ENCODE measurements at places on chromosomes 1 and 21. TPM values are rescaled to one million over a fixed set of nuclear protein-coding genes. Genes with fewer than 3 reads are reported as not detected.

KRTAP21-2 gene
- not detected for total RNA-seq

DNA sequence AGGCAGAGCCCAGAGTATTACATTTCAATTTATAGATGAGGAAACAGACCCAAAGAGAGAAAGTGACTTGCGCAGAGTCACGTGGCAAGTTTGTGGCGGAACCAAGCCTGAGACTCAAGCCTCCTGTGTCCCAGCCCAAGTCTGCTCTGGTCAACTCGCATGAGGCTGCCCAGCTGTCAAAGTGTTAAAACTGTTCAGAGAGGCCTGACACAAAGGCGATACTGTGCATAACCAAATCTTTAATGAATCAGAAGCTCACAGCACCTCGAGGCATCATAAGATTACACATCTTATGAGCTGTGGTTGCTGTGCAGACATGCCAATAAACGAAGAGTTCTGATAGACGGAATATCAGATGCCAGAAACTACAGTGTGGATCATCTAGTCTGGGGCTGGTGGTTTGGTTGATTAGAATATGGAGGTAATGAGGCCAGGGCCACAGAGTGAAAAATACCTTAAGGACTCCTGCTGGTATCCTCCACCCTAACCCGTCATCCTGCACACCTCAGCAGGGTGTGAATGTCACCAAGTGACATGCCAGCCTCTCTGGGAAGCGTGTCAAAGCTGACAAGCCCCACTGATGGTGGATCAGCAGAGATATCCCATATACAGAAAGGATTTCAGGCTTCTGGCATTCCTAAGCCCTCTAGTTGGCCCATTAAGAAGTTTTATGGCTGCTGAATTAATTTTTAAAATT is 42.2 kb downstream of the TNNT2 start:
- no peaks in the 10 kb centered on the region for H3K27me3 ChIP-seq
- no peaks in the 10 kb centered on the region for H3K36me3 ChIP-seq
- no peak overlapping the region for H3K27ac ChIP-seq
- H3K4me1 ChIP-seq = no peaks in the 10 kb centered on the region

VANGL2 gene
- total RNA-seq = 57.7 TPM

DNA sequence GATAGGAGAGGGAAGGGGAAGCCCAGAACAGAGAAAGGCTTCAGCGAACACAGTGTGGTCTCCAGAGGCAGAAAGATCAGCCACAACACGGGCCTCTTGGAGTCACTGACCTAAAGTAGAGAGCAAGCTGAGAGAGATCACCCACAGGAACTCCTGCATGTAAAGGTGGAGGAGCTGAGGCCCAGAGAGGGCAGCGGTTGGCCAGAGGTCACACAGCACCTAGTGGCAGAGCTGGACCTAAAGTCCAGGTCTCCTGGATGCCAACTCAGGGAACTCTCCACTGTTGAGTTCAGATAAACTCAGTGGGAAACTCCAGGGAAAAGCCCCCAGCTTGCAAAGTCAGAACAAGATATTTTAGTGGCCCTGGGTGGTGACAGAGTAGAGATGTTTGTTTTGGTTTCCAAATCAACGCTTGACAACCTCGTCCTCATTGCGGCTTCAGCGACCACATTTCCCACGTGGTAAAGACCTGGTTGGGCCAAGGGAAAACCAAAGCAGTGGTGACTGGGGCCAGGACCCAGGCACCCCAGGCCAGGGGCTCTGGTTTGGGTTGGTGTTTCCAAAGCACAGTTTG is 4.6 kb downstream of the IFFO2 start:
- peaks cover 6% of the 10 kb centered on the region for H3K4me1 ChIP-seq
- H3K4me3 ChIP-seq = no peak overlapping the region
- no peaks in the 10 kb centered on the region for H3K27me3 ChIP-seq
- no peak for DNase-seq
- no peaks in the 10 kb centered on the region for H3K36me3 ChIP-seq

- no peak for DNase-seq
- no peak overlapping the region for H3K4me3 ChIP-seq
- no peaks in the 10 kb centered on the region for H3K36me3 ChIP-seq
Observed at GRCh38 chr1:168442931-168443330, 100.9 kb downstream of the XCL2 start.

FHAD1 gene
- 1.9 TPM for total RNA-seq

GRCh38 chr1:167083871-167084270 is 6.3 kb downstream of the GPA33 start:
- H3K27ac ChIP-seq = no peak overlapping the region
- no peaks in the 10 kb centered on the region for H3K36me3 ChIP-seq
- H3K4me3 ChIP-seq = no peak overlapping the region
- no peaks in the 10 kb centered on the region for H3K4me1 ChIP-seq
- no peaks in the 10 kb centered on the region for H3K27me3 ChIP-seq

- no peak overlapping the region for H3K27ac ChIP-seq
- no peak for DNase-seq
- no peak overlapping the region for H3K4me3 ChIP-seq
- no peaks in the 10 kb centered on the region for H3K4me1 ChIP-seq
- no peaks in the 10 kb centered on the region for H3K36me3 ChIP-seq
Observed at GRCh38 chr1:87950369-87950768, 621.7 kb downstream of the LMO4 start.

DNA sequence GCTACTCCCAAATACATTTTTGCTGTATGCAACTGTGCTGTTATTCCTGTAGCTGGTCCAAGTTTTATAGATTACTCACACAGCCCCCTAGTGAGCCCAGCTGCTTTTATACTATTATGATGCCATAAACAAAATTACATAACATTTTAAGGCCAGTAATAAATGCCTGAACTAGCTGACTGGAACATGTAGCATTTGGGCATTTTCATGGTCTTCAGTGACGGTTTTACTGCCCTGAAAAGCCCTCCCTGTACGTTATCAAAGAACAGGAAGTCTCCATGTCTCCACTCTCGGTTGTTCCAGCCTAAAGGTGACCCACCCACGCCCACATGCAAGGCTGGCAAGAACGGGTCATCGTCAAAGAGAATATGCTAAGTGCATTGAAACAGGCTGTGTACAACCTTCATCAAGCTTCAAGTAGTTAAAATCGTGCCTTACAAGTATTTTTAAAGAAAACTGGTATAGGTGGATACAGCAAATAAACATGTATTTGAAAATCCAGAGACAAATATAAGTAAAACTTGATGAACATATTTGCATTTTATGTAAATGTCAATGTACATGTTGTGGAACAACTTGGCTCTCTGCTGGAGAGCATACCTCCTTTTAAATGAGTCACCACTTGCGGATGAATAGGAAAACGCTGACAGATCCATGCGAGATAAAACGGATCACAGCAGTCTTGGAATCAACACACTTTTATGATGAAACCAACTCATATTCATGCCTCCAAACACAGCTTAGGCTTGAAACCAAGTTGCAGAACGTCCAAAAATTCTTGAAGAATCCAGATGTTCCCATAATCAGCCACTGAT is 520.5 kb downstream of the SMYD3 start:
- no peak overlapping the region for H3K4me3 ChIP-seq
- 0 out of 2 replicates have a peak, but pooled peaks cover 3% of the 10 kb centered on the region for H3K4me1 ChIP-seq
- DNase-seq = no peak
- H3K27me3 ChIP-seq = no peaks in the 10 kb centered on the region
- no peak overlapping the region for H3K27ac ChIP-seq

COL16A1 gene
- total RNA-seq = 6.5 TPM

KRTAP7-1 gene
- not detected for total RNA-seq

DNA sequence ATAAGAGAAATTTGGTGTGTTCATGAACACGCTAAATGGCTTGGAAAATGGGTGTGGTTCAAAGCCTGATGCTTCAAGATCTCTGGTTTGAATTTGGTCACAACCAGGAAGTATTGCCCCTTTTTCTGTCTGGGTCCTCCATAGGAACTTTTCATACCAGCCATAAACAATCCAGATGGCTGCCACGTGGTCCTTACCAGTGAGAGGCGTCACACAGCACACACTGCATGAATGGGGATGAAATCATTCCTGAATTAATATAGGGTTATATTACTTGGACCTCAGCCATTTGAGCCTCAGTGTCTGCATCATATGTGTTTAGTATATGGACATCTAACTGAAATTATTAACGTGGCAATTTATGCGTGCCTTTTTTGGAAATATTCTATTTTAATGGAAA is 64.0 kb downstream of the PRRX1 start:
- no peak overlapping the region for H3K27ac ChIP-seq
- no peaks in the 10 kb centered on the region for H3K36me3 ChIP-seq
- no peak overlapping the region for H3K4me3 ChIP-seq
- no peak for DNase-seq
- H3K4me1 ChIP-seq = no peaks in the 10 kb centered on the region

GRCh38 chr1:168506204-168506819 is 37.5 kb downstream of the XCL2 start:
- no peak overlapping the region for H3K27ac ChIP-seq
- no peak overlapping the region for H3K4me3 ChIP-seq
- H3K27me3 ChIP-seq = no peaks in the 10 kb centered on the region
- DNase-seq = no peak
- H3K36me3 ChIP-seq = no peaks in the 10 kb centered on the region

DNA sequence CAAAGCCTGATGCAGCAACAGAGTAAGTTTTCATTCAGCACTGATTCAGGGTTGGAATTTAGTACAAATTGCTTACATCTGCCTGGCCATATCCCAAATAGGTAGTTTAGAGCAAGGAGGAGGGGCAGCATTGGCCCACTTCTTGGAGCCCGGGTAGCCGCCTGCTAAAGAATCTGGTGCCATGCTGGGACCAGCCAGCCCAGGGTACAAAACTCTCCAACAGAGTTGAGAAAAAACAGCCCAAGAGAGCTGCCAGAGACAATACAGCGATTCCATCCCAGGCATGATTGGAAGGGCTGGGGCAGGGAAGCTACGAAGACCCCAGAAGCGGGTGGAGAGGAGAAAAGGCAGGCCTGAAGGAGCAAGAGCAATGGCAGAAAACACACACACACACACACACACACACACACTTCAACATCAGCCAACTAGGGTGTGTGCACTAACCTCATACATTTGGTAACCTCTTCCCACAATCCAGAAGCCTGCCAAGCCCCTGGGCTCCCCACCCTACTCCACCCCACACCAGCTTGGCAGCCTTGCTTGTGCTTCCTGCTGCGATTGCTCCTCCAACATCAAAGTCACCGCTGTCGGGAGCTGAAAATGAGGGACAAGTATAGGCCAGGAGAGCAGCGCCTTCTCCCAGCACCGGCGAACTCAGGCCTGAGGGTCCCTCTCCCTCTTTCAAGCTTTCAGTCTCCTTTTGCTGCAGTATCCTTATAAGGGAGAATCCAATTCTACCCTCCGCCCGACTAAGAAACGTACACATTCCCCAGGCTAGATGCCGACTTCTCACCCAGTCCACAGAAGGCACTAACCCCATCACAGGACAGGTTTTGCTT is 1.2 kb downstream of the PIK3C2B start:
- no peak for DNase-seq
- peaks cover 12% of the 10 kb centered on the region for H3K4me1 ChIP-seq
- no peak overlapping the region for H3K27ac ChIP-seq
- no peaks in the 10 kb centered on the region for H3K27me3 ChIP-seq
- peak overlapping the region; percentile 74 for H3K4me3 ChIP-seq
- H3K36me3 ChIP-seq = no peaks in the 10 kb centered on the region

DNA sequence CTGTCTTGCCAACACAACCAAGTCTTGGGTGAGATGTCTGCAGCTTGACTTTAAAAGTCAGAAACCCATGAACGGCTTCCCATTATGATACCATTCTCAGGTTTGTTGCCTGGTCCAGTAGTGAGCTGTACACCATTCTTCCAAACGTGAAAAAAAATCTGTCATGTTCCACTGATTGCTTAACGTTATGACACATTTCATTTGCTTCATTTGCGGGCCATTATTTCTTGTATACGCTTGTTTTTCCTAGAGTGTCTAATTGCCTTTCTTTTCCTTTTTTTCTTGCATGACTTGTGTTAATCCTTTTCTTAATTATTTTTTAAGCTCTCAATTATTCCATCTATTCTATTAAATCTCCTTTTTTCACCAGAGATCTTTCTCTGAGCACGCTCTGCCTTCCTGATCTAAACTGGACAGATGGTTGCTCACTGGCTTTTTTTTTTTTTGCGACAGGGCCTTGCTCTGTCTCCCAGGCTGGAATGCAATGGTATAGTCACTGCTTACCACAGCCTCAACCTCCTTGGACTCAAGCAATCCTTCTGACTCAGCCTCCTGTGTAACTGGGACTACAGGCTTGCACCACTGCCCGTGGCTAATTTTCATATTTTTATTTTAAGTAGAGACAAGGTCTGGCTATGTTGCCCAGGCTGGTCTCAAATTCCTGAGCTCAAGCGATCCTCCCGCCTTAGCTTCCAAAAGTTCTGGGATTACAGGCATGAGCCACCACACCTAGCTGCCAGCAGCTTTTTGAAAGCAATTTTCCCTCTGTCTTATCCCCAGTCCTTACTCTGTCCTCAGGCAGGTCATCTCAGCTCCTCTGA is 31.7 kb upstream of the CAMTA1 start:
- no peak overlapping the region for H3K27ac ChIP-seq
- no peaks in the 10 kb centered on the region for H3K36me3 ChIP-seq
- DNase-seq = no peak

SPATC1L gene
- 32.8 TPM for total RNA-seq

- H3K27me3 ChIP-seq = no peaks in the 10 kb centered on the region
- no peak for DNase-seq
- no peak overlapping the region for H3K4me3 ChIP-seq
- H3K4me1 ChIP-seq = no peaks in the 10 kb centered on the region
- peaks cover 2% of the 10 kb centered on the region for H3K36me3 ChIP-seq
Observed at GRCh38 chr1:94769551-94769950, 50.6 kb upstream of the SLC44A3 start.

GRCh38 chr1:110214454-110215404 is 4.6 kb downstream of the KCNC4 start:
- H3K4me3 ChIP-seq = no peak overlapping the region
- H3K36me3 ChIP-seq = no peaks in the 10 kb centered on the region
- DNase-seq = no peak
- no peak overlapping the region for H3K27ac ChIP-seq

- H3K36me3 ChIP-seq = peaks cover 3% of the 10 kb centered on the region
- H3K4me3 ChIP-seq = no peak overlapping the region
- no peak for DNase-seq
- H3K4me1 ChIP-seq = no peaks in the 10 kb centered on the region
- H3K27ac ChIP-seq = no peak overlapping the region
Observed at GRCh38 chr1:169363046-169363730, 4.4 kb downstream of the NME7 start.

- no peak overlapping the region for H3K27ac ChIP-seq
- H3K27me3 ChIP-seq = no peaks in the 10 kb centered on the region
- H3K4me3 ChIP-seq = no peak overlapping the region
- peaks cover 18% of the 10 kb centered on the region for H3K36me3 ChIP-seq
- peaks cover 38% of the 10 kb centered on the region for H3K4me1 ChIP-seq
Observed at GRCh38 chr1:205315008-205315618, 6.4 kb downstream of the NUAK2 start.
